ENCODE measurements at places on chromosomes 16 and 17.

- no peak for DNase-seq
Measured at GRCh38 chr17:44355642-44356099, 8.0 kb downstream of the FAM171A2 start.

GRCh38 chr17:43641416-43641815 is 20.3 kb downstream of the MEOX1 start:
- no peak for DNase-seq

DNA sequence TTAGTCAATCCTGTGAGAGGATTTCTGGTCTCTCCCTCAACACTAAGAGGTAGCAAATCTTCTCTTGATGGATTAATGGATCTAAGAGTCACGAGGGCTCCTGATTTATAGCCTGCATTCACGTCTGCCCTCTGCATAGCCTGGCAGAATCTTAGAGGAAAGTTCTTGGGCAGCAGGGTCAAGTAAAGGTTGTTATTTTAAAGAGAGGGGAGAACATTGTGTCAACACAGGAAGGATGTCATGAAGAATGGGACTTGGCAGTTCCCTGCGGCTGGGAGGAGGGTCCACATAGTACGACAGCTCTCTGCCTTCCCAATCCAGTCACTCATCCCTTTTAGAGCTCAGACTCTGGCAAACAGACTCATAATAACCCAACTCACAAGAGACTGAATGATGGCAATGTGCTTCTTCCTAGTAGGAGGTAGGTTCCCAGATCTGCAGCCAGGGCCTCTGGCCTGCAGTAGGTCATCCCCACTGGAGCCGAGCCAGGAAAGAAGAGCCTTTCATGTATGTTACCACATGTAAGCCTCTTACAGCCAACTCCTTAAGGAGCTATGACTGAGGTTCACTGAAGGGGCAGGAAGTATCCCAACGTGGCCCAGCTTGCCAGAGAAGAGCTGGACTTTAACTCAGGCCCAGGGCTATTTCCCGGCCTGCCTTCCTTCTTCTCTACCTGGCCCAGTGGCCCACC is 25.4 kb upstream of the RPTOR start:
- DNase-seq, result no peak

DNA sequence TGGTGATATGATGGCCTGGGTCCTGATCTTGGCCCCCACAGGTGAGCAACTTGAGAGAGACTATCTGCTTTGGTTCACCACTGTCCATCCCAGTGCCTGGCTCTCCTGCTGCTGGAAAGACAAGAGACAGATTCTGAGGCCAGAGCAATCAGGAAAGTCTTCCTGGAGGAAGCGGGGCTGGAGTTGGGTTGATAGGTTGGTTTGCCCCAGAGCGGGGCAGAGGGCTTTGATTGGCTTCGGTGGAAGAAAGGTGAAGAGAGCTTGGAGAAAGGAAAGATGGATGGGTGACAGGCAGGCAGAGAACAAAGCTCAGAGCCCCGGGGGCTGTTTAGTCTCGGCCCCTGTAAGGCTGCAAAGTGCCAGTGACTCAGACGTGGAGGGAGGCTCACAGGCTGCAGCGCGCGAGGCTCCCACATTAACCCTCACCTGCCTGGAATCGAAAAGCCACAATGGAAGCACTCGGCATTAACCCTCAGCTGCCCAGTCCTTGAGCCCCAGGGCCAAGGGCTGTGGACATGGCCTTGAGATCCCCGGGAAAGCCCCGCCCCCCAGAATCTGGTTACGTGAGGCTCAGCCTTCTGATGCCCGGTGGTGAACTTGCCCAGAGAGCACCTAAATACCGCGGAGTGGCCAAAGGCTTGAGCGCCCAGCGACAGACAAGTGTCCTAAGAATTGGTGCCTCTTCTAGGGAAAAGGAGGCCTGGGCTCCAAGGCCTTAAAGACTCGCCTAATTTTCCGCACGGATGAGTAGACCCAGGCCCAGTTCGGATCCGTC is 996 bp upstream of the CPNE2 start:
- DNase-seq, result no peak

- DNase-seq, result no peak
Measured at GRCh38 chr17:56822725-56823124, 11.0 kb downstream of the C17orf67 start.

GRCh38 chr16:28179354-28179753 is 32.4 kb downstream of the XPO6 start:
- no peak for DNase-seq

DNA sequence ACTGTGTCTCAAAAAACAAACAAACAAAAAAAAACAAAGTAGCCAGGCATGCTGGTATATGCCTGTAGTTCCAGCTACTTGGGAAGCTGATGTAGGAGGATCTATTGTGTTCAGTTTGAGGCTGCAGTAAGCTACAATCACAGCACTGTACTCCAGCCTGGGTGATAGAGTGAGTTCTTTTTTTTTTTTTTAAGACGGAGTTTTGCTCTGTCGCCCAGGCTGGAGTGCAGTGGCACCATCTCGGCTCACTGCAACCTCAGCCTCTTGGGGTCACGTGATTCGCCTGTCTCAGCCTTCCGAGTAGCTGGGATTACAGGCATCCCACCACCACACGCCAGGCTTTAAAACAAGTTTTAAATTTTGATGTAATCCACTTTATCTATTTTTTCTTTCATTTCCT is 80.2 kb upstream of the STAC2 start:
- no peak for DNase-seq

- no peak for DNase-seq
Measured at GRCh38 chr16:10892782-10893318, 15.8 kb downstream of the CIITA start.

All from gastrocnemius medialis (tissue), 4 donors.